Calu3 (cell line): ENCODE measurements at places on chromosomes 7 and 10.
A peak's percentile ranks its signal among the peaks of the same experiment; 100 is the strongest.

DNA sequence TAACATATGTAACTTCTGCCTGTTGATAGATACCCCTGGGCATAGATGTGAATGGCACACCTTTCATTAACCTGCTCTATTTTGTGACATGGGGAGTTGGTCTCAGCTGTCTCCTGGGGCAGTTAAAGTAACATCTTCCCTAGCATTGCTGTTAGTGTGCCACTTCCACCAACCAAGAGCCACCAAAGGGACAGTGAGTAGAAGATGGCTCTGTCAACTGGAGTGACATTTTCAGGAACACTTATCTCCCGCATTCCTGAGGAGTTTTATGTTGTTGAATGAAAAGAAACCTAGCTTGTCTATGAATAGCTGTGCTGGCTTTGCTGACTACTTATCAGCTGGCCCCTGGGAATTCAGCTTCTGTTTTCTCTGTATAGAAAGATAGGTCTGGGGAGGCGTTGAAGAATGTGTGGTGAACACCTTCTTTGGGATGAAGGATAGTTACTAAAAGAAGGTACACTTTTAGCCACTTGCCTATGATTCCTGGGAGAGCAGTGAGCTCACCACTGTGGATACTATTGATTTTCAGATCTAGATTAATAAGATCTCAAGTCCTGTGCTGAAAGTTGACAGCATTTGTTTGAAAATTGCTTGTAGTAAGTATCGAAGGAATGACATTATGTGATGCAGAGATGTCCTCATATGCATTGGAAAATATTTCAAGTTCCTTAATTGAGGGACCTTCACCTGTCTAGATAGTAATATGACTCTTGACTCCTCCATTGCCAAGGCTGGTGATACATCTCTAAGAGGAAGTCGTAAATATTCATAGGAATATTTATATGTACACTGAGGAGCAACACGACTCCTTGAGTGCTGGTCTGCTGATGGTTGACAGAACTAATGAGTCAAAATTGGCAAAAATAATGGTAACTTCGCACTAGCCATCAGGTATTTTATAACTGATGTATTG lies 7.6 kb downstream of the STARD3NL start:
- no peak for DNase-seq

GRCh38 chr7:15831606-15832005 lies 145.1 kb upstream of the MEOX2 start:
- no peak for DNase-seq

DNA sequence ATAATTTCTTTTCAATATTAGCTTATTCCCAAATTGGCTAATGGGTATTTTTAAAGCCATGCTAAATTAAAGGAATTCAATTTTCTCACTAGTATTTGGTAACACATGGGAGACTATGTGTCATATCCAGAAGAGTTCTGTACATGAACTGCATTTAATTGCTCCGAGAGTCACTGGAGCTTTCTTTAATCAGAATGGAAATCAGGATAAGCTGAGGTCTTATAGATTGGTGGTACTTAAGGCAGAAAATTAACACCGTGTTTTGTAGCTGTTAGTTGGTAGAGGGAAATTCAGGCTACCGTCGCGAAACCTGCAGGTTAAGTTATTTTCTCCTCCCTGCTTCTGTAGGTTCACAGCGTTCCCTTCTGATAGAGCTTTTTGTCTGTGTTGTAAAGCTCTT lies at the start of gene WEE2:
Gene WEE2 (plus strand): TSS at position 3 of the 400 bp plus-strand sequence. CDS start 406 bp downstream, outside the sequence.
- DNase-seq, result no peak

DNA sequence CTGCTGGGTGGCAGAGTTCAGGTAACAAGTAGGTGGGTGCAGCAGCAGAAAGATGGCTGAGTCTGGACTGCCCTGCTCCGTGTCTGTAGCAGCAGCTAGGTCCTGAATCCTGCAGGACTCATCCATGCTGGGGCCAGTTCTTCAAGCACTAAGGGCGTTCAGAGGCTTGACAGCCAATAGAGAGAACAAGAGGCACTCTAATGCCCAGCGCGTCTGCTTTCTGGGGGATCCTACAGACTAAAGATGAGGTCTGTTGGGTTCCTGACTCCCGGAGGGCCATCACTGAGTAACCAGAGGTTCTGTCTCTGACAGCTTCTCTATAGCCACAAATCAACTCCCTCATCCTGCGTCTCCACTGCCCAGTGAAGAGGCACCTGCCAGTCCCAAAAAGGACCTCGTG lies 125.5 kb downstream of the PTPN20 start:
- no peak for DNase-seq

- no peak for DNase-seq
Measured at GRCh38 chr7:107850216-107850615, 40.8 kb upstream of the DLD start.

DNA sequence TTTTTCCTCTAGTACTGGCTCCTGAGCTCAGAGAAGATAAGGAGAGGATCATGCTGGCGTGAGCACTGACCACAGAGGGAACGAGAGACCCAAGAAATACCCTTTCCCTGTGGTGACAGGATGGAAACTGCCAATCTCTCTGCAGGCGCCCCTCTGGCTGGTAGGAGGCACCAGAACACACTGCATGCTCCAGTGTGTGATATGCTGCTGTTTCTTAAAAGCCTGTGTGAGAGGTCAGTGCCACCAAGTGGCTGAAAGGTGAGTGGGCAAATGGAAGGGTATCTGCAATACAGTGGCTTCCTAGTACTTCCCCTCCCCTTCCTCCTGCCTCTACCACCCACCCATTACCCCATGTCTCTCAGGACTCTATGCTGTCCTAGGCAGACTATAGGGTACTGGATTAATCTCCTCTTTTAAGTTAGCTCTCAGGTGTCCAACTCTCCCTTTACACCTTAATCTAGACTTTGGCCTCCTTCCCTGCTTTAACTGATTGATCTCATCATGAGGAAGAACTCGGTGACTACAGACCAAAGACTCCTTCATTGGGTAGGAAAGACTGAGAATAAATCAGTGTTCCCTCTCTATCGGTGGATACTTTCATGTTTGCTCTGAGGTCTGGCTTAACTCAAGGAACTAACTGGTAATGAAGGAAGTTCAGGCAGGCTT lies 283.6 kb downstream of the ADRA2A start:
- DNase-seq, result peak; percentile 59

- DNase-seq, result peak; percentile 17
Measured at GRCh38 chr7:46681865-46682503, 760.9 kb upstream of the IGFBP3 start.

- DNase-seq, result no peak
Measured at GRCh38 chr7:114784746-114785145, 137.1 kb upstream of the MDFIC start.

GRCh38 chr7:27677912-27678612 lies 15.4 kb upstream of the HIBADH start:
- DNase-seq, result peak; percentile 67

- DNase-seq, result no peak
Measured at GRCh38 chr10:7409732-7410168, 1.1 kb downstream of the SFMBT2 start.

- no peak for DNase-seq
Measured at GRCh38 chr7:80346704-80347103, 165.2 kb downstream of the GNAT3 start.

- no peak for DNase-seq
Measured at GRCh38 chr10:109902992-109903947, 20.0 kb downstream of the XPNPEP1 start.

GRCh38 chr7:75916259-75916658 lies 1.3 kb downstream of the POR start:
- DNase-seq, result no peak

- DNase-seq, result no peak
Measured at GRCh38 chr10:110513949-110514348, 16.2 kb downstream of the DUSP5 start.

DNA sequence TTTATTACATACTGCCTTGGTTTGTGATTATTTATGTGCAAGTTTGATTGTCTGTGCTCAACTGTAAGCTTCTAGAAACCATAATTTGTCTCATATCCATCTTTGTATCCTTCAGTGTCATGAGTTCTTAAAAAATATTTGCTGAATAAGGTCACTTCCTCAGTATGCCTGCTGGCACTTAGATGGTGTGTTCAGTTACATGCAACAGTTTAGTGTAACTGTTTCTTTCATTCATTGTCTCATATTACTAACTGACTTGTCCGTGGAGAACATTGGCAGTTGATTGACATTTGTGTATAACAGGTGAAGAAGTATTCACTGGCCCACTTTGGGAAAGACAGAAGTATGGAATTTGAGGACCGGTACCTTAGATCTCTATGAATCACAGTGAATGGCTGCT lies 236.9 kb downstream of the PRKG1 start:
- DNase-seq, result no peak

DNA sequence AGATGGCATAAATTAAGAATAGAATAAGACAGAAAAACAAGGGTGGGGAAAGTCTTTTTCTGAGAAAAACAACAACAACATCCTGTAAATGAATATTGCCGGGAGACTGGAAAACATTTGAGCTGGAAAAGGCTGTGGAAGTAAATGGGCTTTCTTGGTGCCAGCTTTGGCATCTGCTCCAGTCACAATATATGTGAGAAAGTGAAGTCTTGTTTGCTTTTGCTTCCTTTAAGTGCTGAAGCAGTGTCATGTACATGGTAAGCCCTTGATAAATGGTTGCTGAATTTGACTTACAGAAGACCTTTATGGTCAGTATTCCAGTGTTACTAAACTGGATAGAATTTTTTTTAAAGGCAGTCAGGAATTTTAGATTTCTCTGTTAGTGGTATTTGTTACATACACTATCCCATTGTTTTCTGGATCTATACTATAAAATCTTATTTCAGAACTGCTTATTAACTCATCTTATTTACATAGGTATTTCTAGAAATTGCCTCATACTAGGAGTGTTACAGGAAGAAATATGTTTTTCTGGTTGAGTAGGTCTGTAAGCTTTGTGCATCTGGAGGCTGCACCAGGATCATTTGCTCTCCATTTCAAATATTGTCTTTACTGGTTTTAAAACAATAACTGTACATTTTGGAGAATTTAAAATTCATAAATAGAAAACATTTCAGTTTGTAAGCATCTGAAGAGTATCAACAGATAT lies 201.7 kb upstream of the FOXP2 start:
- no peak for DNase-seq

GRCh38 chr7:55517191-55517633 lies 55.1 kb downstream of the VOPP1 start:
- no peak for DNase-seq

DNA sequence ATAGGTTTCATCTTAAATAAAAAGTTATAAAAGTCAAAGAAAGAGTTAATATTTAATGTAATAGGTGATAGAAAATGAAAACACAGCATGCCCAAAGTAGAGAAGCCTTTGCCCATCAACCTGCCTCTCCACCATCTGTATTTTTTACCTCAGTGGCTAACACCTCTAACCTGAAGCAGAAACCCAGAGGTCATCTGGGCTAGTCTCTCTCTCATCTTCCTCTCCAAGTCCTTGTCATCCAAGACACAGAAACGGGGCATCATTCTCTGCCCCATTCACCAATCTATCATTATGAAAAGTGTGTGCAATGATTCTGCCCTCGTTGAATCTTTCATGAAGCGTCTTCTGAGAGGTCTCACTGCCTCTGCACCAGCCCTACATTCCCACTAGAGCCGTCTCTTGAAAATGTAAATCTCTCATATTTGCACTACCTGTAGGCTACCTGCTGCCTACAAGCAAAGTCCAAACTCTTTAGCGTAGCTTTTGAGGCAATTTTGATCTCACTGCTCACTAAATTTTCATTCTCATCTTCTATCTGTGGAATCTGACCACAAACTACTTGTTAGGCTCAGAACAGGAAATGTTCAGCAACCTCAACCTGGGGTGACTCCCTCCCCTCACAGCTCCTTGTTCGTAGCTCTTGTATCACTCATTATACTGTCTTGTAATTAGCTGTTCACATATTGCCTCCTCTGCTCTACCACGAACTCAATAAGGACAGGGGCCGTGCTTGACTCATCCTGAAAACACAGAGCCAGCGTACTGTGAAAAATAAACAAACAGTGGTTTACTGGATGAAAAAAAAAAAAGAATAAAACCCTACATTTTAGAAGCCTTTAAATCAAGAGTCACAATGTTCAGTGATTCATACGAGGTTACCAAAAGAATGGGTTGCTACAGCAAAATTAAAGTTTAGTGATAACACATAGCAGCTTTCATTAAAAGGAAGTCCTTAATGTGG lies 83.1 kb downstream of the CTNNA3 start:
- no peak for DNase-seq

GRCh38 chr10:70221030-70221429 lies 12.2 kb downstream of the PPA1 start:
- DNase-seq, result no peak

GRCh38 chr10:29437871-29438270 lies 149.0 kb downstream of the LYZL1 start:
- no peak for DNase-seq

DNA sequence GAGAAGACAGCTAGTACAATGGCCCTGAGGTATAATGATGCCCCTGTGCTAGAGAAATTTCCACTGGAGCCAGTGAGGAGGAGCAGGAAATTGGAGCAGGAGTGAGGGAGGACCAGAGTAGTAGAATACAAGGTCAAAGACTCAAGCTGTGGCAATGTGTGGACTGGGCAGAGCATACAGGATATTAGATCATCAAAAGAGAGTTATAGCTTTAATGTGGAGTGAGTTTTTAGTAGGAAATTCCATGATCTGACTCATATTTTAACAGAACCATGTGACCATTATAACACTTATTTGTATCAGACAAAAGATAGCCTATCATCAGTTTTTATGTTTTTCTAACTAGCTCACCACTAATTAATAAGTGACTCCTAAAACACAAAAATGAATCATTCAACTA lies 154.1 kb downstream of the DGKB start:
- peak; percentile 41 for DNase-seq

- DNase-seq, result peak; percentile 42
Measured at GRCh38 chr10:124619195-124619594, 125.0 kb downstream of the FAM53B start.

DNA sequence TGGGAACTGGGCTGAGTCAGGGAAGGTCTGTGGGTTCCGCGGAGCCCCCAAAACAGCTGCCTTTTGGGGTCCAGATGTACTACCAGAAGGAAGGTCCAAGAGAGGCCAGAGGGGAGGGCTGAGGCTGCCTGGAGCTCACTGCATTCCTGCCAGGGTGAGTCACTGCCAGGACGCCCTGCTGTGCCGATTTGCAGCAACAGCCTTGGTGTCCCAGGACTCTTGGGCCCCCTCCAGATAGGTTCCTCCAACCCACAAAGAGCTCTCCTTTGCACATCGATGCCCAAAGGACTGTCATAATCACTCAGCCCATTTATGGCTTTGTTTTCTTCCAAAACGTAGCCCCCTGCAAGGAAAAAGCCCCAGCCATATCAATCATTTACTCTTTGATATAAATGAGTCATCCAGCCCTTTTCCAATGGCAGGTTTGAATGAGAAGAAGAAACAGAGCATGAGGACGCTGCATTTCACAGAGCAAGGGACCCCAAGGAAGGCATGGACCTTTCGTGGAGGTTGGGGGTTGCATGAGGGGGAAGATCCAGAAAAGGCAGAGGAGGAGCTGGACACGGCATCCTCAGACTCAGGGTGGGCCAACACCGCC lies 32.2 kb upstream of the COL13A1 start:
- DNase-seq, result peak; percentile 84

DNA sequence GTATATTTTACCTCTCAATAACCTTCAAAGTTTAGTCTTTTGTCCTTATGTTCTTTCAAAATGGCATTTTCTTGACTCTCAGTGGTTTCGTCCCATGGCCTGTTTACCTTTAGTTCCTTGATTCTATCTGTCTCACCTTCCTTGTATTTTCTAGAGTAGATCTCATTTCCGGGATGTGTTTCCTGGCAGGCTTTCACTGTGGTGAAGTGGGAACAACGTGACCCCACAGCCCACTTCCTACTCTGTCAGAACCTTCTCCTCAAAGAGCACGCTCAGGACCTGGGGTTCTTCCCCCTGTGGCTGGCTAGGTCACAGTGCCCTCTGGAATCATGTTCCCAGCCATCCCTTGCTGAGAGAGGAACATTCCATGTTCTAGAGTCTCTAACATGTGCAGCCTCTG lies 129.9 kb upstream of the ZNF32 start:
- no peak for DNase-seq
